ENCODE measurements at places on chromosomes 1 and 21.

- DNase-seq = peak; percentile 33
Observed at GRCh38 chr21:18951271-18952038, 547.9 kb upstream of the TMPRSS15 start.

- no peak for DNase-seq
Observed at GRCh38 chr1:201652181-201652580, 113.3 kb downstream of the NAV1 start.

DNA sequence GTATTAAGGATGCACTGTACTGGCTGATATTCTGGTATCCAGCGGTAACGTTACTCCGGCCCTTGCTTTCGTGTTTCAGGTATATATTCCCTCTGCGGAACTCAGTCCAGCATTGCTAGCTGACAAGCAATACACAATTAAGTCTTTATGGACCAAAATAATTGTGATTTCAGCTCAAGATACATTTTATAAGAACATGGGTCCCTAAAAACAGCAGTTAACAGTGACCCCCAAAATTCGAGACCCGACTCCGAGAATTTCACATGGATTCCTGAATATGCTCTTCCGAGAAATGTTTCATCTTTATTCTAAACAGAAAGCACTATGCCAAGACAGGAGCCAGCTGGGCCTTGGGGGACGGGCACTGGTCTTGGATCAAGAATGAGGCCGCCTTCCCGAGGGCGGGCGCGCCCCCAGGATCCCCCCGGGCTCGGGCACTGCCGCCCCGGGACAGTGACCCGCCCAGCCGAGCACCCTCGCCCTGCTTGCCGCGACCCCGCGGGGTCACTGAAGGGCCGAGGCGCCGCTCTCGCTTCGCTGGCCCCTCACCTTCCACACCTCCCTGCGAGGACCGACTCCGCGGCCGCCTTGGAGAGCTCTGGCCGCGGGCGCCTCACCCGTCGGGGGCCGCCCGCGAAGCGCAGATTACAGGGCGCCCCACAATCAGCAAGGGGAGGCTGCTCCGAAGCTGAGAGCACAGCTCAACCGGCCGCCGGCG is 610 bp downstream of the SCYL3 start:
- DNase-seq = no peak

DNA sequence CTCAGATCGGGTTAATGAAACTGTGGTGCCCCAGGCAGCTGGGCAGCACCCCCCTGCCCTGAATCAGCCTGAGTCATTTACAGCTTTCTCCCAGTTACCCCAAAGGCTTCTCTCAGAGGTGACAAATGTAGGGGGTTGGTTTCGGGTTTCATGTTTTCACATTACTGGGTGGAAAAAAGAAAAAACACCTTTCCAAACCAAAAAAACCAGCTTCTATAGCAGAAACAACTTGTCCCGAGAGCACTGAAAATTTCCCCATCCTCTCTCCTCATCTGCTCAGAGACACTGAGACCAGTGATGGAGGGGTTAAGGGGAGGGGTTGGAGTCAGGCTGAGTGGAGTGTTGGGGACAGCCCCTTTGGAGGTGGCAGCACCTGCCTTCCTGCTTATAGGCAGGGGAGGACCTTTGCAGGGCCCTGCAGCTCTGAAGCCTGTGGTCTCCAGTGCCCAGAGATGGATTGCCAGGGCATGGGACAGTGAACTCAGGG is 15.6 kb downstream of the UTP11 start:
- DNase-seq = no peak

DNA sequence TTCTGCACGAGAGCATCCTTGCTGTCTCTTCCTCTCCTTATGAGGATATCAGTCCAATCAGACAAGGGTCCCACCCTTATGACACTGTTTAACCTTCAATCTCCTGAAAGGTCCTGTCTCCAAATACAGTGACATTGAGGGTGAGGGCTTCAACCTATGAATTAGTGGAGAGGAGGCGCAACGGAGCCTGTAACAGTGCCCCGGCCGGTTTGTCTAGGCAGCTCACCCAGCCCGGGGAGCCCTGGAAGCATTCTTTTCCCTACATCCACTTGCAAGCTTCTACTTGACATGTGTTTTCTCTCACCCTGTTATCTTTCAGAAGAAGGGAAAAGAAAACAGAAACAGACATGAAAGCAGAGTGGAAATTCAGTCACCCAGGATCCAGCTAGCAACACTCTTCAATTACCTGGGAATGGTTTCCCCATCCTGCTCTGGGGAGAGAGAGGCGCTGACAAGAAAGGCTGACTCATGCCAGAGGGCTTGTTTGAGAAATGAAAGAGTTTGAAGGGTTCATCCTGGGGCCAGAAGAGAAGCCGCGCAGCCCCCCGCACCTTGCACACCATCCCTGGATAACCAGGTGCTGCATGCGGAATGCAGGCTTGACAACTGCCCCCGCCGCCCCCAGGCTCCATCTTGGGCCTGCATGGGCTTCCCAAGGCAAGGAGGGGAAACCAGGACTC is 394.9 kb downstream of the NPHP4 start:
- DNase-seq = no peak

GRCh38 chr1:208233546-208233945 is 10.6 kb downstream of the PLXNA2 start:
- peak; percentile 72 for DNase-seq

- DNase-seq = no peak
Observed at GRCh38 chr1:88661951-88662699, 21.9 kb upstream of the PKN2 start.

- DNase-seq = no peak
Observed at GRCh38 chr1:232322162-232322734, 307.7 kb downstream of the SIPA1L2 start.

DNA sequence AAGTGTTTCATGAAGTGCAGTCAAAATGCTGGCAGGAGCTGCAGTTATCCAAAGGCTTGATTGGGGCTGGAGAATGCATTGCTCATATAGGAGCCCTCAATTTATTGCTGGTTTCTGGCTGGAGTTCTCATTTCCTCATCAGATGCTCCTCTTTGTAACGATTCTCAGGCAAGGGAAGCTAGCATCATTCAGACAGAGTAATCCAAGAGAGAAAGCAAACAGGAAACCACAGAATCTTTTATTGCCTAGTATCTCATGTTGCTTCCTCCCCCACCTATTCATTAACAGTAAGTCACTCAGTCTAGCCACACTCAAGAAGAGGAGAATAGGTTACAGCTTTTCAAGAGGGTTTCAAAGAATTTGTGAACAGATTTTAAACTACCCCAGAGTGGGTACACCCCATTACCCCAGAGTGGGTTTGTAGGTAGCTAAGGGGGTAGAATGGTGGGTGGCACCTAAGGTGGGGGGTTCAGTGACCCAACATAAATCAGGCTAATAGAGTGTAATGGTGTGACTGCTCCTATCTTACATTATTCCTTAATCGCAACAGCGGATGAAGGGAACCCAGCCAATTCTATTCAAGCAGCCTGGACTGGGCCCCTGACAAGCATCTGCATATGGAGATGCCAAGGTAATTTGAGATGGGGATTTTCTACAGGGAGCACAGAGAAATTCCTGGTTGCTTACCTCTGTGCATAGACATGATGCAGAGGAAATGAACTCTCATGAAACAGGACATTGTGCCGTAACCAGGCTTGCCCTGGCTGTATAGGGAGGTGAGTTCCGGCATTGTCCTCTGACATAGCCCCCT is 67.1 kb downstream of the KCNJ15 start:
- peak; percentile 10 for DNase-seq

GRCh38 chr1:105172788-105173187 is 1423.1 kb downstream of the AMY1C start:
- peak; percentile 89 for DNase-seq

DNA sequence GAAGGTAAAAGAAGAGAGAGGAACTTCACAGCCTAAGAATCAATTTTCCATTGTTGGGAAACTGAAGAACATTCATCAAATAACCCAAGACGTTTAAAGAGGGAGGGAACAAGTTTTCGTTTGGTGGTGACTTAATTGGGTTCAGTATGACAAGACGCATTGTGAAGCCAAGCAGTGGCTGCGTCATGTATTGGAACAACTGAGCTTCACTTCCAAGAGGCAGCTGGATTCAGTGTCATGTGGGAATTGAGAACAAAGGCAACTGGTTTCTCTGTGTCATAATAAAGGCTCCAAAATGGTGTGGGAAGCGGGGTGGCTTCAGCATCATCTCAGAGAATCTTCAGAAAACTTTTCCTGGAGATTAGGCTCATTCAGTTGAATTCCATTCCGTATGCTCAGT is 29.8 kb upstream of the RC3H1 start:
- DNase-seq = no peak

Measured in NCI-H748 treated with DMSO at 0.1 percent for 48 hours (cell line).